ENCODE measurements at places on chromosomes 11 and 22.

DNA sequence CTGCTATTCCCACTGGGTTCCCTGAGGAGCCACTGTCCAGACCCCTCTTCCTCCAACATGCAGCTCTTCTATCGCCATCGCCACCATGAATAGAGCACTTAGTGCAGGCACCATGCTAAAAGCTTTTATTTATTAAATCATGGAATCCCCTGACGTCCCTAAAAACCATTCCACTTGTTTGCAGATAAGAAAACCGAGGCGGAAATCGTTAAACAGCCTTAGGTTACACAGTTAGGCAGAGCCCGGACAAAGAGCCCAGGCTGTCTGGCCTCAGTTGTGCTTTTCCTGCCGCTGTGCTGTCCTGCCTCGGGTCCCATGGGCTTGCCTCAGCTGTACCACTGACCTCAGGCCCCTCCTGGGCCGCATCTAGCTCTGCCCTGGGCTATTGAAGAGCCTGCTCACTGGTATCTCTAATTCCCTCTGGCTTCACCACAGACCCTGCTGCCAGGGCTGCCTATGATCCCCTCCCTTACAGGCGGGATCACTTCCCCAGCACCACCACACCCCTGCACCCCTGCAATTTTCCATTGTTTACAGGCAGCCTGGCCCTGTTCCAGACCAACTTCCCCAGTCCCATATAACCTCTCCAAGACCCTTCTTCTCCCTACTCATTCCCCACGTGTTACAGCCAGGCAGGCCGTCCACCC is 13.0 kb upstream of the TUB start:
- peaks cover 3% of the 10 kb centered on the region for H3K27me3 ChIP-seq
- no peak for DNase-seq
- no peaks in the 10 kb centered on the region for H3K36me3 ChIP-seq
- H3K4me1 ChIP-seq = no peaks in the 10 kb centered on the region

GRCh38 chr11:86511086-86511551 is 136.4 kb downstream of the CCDC81 start:
- H3K27me3 ChIP-seq = peaks cover 3% of the 10 kb centered on the region
- no peaks in the 10 kb centered on the region for H3K4me1 ChIP-seq
- no peak overlapping the region for H3K27ac ChIP-seq
- no peaks in the 10 kb centered on the region for H3K36me3 ChIP-seq
- H3K4me3 ChIP-seq = no peak overlapping the region
- DNase-seq = no peak

DNA sequence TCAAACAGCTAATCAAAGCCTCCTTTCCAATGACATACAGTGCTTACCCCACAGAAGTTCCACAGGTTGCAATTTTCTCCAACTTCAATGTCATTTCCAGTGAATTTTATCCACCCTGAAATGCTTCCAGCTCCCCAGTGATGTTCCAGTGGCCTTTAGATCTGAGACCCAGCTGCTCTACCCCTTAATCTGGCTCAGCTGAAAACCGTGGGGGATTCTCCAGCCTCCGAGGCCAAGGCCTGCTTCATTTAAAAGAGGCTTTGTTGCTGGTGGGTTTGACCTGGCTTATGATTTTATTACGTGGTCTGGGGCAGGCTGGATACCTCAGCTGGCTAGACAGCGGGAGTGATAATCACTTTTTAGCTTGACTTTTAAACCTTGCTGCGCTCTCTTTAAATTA is 10.9 kb downstream of the HEPHL1 start:
- H3K36me3 ChIP-seq = peaks cover 6% of the 10 kb centered on the region
- H3K27me3 ChIP-seq = peaks cover 5% of the 10 kb centered on the region
- no peaks in the 10 kb centered on the region for H3K4me1 ChIP-seq
- no peak for DNase-seq
- H3K27ac ChIP-seq = no peak overlapping the region
- H3K4me3 ChIP-seq = no peak overlapping the region

DNA sequence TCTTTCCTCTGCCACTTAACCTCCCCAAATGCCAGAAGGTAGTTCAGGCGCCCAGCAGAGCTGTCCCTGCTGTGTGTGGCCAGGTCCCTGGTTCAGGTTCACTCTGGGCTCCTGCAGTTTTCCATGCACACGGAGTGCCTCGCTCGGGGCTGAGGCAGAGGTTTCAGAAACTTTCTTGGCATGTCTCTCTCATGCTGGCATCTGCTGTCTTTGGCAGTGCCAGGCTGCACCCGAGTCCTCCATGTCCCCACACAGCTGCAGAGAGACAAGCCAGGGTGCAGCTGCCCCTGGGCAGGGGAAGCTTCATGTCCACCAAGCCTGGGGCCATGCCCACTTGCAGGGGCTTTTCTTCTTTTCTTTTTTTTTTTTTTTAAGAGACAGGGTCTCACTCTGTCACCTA is 7.0 kb upstream of the NEFH start:
- no peak overlapping the region for H3K27ac ChIP-seq
- peaks cover 36% of the 10 kb centered on the region for H3K27me3 ChIP-seq
- H3K36me3 ChIP-seq = no peaks in the 10 kb centered on the region
- DNase-seq = no peak
- H3K4me3 ChIP-seq = no peak overlapping the region
- no peaks in the 10 kb centered on the region for H3K4me1 ChIP-seq

GRCh38 chr11:67279589-67280340 is 9.3 kb upstream of the ANKRD13D start:
- H3K27ac ChIP-seq = peak overlapping the region; percentile 83
- peaks cover 26% of the 10 kb centered on the region for H3K36me3 ChIP-seq
- H3K4me1 ChIP-seq = peaks cover 63% of the 10 kb centered on the region
- no peak for DNase-seq
- no peaks in the 10 kb centered on the region for H3K27me3 ChIP-seq

- DNase-seq = no peak
- no peak overlapping the region for H3K27ac ChIP-seq
- H3K36me3 ChIP-seq = no peaks in the 10 kb centered on the region
- H3K27me3 ChIP-seq = peaks cover 11% of the 10 kb centered on the region
- peak overlapping the region; percentile 21 for H3K4me3 ChIP-seq
Measured at GRCh38 chr11:95714843-95715776, 74.5 kb downstream of the FAM76B start.

DNA sequence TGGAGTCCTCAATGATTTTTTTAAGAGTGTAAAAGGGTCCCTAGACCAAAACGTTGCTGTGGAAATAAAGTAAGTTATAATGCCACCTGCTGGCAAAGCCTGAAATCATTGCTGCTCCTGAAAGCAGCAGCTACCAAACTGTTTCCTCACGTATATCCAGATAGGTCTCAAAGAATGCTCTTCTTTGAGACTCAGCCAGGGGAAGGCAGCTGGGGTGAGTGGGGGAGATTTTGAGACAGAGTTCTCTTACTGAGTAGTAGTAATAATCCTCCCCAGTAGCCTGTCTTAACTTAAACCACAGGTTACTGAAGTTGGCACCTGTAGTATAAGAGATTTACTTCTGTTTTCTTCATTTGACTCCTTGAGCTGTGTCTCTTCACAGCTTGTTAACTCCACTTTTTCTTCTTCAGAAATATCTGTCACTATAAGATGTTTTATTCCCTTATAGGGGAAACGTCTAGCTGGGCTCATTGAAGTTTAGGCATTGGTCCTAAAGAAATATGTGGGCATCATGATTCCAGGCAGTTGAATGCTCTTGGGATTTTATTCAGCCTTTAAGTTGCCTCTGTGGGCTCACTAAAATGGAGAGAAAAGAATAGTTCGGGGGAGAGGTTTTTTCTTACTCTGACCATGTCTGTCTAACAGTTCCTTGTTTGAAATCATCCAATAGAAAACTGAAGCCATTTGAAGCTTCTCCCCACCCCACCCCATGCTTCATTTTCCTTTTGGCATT is 77.9 kb downstream of the BTBD10 start:
- DNase-seq = peak; percentile 26
- no peaks in the 10 kb centered on the region for H3K27me3 ChIP-seq
- no peaks in the 10 kb centered on the region for H3K4me1 ChIP-seq
- H3K4me3 ChIP-seq = no peak overlapping the region

DNA sequence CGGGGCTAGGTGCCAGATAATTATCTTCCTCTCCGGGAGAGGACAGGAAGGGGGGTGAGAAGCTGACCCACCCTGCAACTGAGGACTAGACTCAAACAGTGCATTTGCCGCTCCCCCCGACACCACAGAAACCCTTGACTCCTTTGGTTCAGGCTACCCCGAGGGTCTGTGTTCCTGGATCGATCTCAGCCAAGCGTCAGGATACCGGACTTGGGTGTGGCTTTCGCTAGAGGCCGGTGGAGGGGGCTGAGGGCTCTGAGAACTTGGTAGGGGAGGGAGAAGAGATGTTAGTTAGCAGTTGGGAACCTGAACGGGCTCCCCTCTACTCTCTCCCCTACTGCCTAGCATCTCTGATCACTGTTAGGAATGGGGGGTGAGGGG is 840 bp downstream of the SEZ6L start:
- no peaks in the 10 kb centered on the region for H3K4me1 ChIP-seq
- H3K27me3 ChIP-seq = peaks cover 83% of the 10 kb centered on the region
- no peak for DNase-seq
- no peaks in the 10 kb centered on the region for H3K36me3 ChIP-seq
- H3K27ac ChIP-seq = no peak overlapping the region
- H3K4me3 ChIP-seq = peak overlapping the region; percentile 12

DNA sequence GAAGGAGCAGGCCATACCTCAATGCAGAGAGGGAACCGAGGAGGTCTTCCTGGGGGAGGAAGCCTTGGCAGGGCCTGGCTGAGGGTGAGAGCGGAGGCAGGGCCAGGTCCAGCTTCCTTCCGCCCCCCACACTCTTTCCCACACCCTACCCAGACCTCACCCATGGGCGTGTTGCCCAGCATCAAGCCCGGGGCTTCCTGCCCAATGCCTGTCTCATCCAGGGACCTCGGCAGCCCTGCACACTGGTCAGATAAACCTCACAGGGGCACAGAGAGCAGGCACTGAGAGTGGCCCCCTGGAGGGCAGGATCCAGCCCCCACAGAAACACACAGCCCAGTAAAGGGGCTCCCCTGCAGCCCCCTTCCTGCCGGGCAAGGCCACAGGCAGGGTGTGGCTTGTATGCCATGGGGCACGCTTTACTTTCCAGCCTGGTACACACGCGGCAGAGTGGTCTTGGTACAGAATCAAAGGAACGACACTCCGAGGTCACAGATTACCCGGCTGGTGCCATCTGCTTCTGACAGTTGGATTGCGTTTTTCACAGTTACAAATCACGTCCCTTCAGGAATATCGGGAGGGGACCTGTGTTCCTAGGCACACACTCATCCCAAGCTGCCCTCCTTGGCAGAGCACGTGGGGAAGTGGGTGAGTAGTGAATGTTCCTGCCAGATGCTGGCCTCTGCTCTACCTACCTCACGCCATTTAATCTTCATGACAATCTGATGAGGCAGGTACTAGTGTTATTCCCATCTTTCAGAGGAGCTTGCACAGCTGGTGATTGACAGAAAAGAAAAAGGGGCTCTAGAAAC is 20.0 kb upstream of the CD5 start:
- DNase-seq = no peak
- H3K4me3 ChIP-seq = peak overlapping the region; percentile 81
- peaks cover 11% of the 10 kb centered on the region for H3K36me3 ChIP-seq

- peaks cover 34% of the 10 kb centered on the region for H3K27me3 ChIP-seq
- no peak overlapping the region for H3K27ac ChIP-seq
- peaks cover 5% of the 10 kb centered on the region for H3K4me1 ChIP-seq
- H3K36me3 ChIP-seq = peaks cover 20% of the 10 kb centered on the region
- no peak overlapping the region for H3K4me3 ChIP-seq
Measured at GRCh38 chr11:33000181-33000580, 15.5 kb upstream of the DEPDC7 start.
